ENCODE measurements at places on chromosomes 16 and 17.

DNA sequence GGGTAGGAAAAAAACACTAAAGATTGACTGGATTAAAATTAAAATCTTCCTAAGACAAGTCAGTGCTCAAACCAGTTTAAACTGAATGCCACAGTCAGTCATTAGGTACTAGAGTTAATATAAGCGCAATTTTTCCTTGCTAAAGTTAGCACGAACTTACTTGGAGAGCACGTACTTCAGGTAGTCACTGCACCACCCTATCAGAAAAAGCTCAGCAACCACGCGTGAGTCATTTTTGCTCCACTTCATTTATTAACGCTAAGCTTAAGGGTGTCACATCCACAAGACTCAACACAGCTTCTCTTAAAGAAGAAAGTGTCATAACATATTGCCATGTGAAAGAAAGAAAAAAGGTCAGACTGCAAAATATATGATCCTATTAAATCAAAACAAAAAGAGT, 53.1 kb downstream of the TEX2 start:
- DNase-seq = no peak

GRCh38 chr17:43936434-43936833, 5.8 kb downstream of the PPY start:
- no peak for DNase-seq

DNA sequence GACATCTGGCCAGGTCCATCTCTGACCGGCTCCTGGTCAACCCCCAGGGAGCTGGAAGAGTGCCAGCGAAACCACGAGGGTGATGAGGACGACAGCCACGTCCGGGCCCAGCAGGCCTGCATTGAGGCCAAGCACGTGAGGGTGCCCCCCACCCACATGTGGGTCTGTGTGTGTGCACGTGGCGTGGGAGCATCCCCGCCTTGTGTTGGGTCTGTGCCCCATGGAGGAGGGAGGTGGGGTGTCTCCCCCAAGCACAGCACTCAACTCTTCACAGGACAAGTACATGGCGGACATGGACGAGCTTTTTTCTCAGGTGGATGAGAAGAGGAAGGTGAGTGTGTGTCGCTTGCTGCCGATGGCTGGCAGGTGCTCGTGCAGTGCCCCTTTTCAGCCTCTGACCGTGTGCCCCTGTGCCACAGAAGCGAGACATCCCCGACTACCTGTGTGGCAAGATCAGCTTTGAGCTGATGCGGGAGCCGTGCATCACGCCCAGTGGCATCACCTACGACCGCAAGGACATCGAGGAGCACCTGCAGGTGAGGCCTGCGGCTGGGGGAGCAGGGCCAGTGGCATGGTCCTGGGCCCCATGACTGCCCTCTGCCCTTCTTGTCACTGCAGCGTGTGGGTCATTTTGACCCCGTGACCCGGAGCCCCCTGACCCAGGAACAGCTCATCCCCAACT, 1.7 kb downstream of the STUB1 start:
- DNase-seq = no peak

- DNase-seq = no peak
These were observed 15.7 kb downstream of the RAPGEFL1 start for GRCh38 chr17:40192961-40193360.

- DNase-seq = no peak
These were observed 9.7 kb upstream of the ITGB3 start for GRCh38 chr17:47243737-47244598.

Measured in CD4-positive, alpha-beta T cell treated with Interferon gamma for 1 hour (primary cell).